Vagina (tissue), 2 donors: ENCODE measurements at places on chromosomes 7 and 10. TPM values are rescaled to one million over a fixed set of nuclear protein-coding genes. Genes with fewer than 3 reads are reported as not detected.

DNA sequence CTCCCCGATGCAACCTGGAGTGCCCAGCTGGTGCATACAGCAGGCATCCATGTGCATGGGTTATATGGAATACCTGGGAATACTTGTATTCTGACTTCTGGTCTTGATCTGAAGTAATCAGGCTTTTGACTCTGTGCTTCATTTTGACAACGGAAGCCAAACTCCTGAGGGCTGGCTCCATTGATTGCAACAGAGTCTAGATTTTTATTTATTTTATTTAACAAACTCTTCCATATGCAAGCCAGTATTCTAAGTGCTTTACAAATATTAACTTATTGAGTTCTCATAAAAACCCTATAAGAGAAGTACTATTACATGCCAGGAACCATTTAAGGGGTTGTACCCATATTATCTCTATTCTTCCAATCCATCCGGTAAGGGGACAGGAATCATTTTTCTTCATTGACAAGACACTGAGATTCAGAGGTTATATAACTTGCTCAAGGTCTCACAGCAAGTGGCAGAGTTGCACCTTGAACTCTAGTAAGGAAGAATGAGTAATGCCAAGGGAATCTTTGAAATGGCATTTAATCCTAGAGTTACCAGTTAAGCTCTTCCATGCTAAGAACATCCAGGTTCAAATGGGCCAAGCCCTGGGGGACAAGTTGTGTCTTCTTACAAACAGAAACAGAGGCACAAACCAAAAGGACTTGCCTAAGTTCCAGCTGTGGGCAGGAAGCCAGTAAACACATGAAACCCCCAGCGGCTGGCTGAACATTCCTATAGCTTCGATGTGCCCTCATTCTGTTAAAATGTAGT is 241.0 kb downstream of the WDR11 start:
- no peak overlapping the region for H3K27ac ChIP-seq
- H3K36me3 ChIP-seq, result no peaks in the 10 kb centered on the region
- H3K27me3 ChIP-seq, result no peaks in the 10 kb centered on the region
- DNase-seq, result no peak

- no peak overlapping the region for H3K27ac ChIP-seq
- no peaks in the 10 kb centered on the region for H3K36me3 ChIP-seq
- H3K4me1 ChIP-seq, result peaks cover 28% of the 10 kb centered on the region
- no peak for DNase-seq
- no peak overlapping the region for H3K4me3 ChIP-seq
These were observed 109.5 kb upstream of the GJD4 start for GRCh38 chr10:35495521-35496119.

GRCh38 chr10:49441488-49442476 is 45.9 kb upstream of the DRGX start:
- no peak for DNase-seq
- H3K27ac ChIP-seq, result no peak overlapping the region
- no peaks in the 10 kb centered on the region for H3K4me1 ChIP-seq
- H3K4me3 ChIP-seq, result no peak overlapping the region
- no peaks in the 10 kb centered on the region for H3K36me3 ChIP-seq
- no peaks in the 10 kb centered on the region for H3K27me3 ChIP-seq

- no peak overlapping the region for H3K4me3 ChIP-seq
- H3K27me3 ChIP-seq, result no peaks in the 10 kb centered on the region
- no peak for DNase-seq
- H3K4me1 ChIP-seq, result peaks cover 16% of the 10 kb centered on the region
- no peak overlapping the region for H3K27ac ChIP-seq
These were observed 259.9 kb downstream of the ZEB1 start for GRCh38 chr10:31578951-31579350.

DNA sequence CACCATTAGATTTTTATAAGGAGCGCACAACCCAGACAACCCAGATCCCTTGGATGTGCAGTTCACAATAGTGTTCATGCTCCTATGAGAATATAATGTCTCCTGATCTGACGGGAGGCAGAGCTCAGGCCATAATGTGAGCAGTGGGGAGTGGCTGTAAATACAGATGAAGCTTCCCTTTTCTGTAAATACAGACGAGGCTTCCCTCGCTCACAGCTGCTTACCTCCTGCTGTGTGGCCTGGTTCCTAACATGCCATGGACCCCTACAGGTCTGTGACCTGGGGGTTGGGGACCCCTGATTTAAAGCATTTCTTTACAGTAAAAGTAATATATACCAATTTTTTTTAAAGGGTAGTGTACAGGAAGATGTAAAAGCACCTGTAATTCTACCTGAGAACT is 33.2 kb downstream of the HELLS start:
- no peak for DNase-seq
- H3K4me1 ChIP-seq, result no peaks in the 10 kb centered on the region
- H3K36me3 ChIP-seq, result no peaks in the 10 kb centered on the region
- H3K27me3 ChIP-seq, result no peaks in the 10 kb centered on the region
- no peak overlapping the region for H3K4me3 ChIP-seq

The ITGA8 gene
- total RNA-seq, result 15.5 TPM
